ENCODE measurements at places on chromosomes 1 and 21.

GRCh38 chr1:43043695-43044094, 85.0 kb upstream of the SLC2A1 start:
- DNase-seq = peak; percentile 70

DNA sequence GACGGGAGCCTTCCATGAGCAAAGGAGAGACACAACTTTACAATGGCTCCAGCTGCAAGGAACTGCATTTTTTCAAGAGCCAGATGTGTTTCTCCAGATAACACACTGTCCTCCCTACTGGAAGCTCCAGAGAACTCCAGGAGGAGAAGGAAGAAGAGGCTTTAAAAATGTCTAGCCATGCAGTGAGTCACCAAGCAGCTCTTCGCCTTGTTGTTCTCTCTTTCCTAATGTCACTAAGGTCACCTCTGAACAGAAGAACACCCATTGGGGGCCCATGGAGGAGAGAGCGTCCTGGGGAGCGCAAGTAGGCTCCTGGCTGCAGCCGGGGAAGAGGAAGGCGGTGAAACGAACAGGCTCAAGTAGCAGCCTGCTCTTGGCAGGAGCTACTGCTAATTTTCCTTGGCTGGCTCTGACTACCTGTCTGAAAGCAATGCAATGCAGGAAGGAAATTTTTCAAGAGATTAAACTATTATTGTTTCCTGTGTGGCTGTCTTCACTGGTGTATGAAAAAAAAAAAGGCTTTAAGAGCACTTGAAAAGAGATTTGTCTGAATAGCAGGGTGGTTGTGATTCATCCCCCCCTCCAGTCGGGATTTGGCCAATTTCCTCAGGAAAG, 321.9 kb downstream of the SETD4 start:
- DNase-seq = peak; percentile 49

DNA sequence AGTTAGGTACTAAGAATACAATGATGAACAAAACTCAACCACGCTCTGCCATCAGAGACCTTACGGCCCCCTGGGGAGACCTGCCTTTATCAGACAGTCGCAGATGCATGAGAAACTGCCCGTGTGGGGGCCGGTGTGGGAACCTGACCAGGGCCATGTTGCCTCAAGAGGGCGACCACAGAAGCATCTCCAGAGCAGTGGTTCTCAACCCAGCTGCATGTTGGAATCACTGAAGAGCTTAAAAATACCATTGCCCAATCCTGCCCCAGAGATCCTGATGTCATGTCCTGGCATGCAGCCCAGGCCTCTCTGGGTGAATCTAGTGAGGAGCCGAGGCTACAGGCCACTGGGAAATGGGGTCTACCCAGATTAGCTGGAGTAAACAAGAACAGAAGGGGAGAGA, 108.7 kb downstream of the PRDM2 start:
- DNase-seq = peak; percentile 58

DNA sequence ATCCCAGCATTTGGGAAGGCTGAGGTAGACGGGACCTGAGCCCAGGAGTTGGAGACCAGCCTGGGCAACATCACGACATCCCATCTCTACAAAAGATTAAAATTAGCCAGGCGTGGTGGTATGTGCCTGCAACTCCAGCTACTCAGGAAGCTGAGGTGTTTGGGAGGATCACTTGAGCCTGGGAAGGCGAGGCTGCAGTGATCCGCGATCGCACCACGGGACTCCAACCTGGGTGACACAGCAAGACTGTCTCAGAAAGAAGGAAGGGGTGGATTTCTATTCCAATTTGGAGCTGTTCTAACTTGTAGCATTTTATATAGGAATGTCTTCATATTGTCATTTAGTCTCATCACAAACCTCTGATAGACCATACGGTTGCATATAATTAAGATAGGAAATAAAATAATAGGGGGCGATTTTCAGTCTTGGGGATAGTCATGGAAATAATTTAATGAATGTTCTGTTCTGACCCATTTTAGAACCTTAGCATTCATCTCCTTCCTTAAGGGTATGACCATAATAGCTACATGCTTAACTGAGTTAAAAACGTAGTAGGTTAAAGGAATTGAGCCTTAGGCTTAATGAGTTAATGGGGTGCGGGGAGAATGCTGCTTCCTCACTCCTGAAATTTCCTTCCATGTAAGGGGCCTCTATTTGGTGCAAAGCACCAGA, 93.1 kb downstream of the ADCY10 start:
- peak; percentile 67 for DNase-seq

DNA sequence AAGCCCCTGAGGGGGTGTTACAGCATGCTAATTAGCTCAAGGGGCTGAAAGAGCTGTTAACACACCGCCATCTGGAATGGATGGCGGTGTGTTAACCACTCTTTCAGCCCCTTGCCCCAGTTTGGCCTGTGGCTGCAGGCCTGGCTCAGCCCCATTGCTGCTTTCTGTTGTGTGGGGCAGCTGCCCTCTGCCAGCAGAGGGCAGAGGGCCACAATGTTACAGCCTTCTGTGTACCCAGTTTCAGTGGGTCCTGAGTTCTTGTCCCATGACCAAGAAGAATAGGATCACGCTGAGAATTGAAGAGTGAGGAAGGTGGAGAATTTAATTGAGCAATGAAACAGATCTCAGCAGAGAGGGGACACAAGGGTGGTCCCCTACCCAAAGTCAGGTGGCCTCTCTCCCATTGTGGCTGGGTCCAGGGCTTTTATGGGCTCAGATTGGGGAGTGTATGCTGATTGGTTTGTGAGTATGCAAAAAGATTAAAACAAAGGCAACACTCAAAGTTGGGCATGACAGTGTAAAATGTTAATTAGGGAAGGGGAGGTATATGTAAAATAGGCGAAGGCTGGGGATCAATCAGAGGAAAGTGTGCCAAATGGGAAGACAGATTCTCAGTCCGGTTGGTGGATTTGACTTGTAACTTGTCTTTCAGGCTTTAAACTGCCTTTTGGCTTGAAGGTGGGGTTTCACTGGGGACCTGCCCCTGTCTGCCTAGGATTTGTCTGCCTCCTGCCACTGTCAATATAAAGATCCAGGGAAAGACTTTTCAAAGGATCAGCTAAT, 142.2 kb downstream of the RABGAP1L start:
- DNase-seq = no peak

- no peak for DNase-seq
Measured at GRCh38 chr21:17636711-17637110, 24.0 kb upstream of the BTG3 start.

- no peak for DNase-seq
Measured at GRCh38 chr1:39086865-39087409, 60.8 kb downstream of the NDUFS5 start.

DNA sequence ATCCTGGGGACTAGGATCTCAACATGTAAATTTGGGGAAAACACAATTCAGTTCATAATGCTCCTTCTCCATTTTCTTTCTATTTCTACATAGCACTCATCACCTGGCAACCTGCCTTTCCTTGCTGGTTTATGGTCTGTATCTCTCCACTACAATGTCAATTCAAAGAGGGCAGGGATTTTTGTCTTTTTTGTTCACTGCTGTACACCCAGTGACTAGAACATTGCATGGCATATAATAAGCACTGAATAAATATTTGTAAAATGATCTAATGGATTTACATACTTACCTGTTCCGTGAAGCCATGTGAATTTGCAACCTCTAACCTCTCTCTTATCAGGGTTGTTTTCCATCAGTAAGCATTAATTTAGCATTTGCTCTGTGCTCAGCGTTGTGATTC, 27.4 kb upstream of the TBX15 start:
- no peak for DNase-seq

DNA sequence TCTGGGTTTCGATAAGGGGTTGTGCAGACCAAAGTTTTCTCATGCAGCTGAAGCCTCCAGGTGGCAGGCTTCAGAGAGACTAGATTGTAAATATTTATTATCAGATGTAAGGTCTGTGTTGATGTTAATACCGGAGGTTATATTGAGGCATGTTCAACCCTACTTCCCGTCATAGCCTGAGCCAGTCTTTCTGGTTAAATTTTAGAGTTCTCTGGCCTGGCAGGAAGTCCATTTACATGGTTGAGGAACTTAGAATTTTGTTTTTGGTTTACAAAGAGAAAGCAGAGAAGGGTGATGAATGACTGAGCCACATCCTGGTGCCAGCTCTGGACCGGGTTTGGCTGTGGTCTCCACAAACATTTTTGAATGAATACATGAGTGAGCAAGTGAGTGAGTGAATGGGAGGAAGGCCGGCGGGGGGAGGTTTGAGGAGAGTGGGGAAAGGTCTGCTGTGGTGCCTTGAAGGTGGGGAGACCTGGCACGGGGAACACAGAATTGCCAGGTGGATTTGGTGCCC, 218.5 kb downstream of the DISC1 start:
- no peak for DNase-seq

DNA sequence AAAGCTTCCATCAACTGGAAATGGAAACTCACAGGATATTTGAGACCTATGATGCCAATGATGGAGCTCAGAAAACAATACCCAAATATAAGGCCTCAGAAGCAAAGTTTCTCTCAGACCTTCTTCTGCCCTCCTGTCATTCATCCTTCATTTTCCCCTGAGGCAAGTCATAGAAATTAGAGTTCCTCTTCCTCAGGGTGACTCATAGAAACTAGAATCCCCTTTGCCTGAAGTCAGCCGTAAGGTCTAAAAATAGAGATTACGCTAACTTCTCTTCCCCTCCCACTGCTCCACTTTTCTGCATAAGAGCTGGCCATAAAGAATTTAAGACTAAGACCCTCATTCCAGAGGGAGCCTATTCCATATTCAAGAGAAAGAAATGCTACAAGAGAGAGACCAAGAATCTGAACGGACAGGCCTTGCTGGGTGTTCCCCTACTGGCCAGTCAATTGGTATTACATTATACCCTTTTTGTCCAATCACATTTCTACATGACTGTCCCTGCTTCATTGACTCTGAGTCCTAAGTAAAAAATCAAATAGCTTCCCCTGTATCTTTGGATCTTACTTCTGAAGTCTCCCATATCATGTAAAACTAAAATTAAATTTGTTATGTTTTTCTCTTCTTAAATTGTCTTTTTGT, 994.9 kb downstream of the ADGRL2 start:
- DNase-seq = peak; percentile 6

GRCh38 chr1:71311376-71311775, 230.5 kb upstream of the ZRANB2 start:
- no peak for DNase-seq

DNA sequence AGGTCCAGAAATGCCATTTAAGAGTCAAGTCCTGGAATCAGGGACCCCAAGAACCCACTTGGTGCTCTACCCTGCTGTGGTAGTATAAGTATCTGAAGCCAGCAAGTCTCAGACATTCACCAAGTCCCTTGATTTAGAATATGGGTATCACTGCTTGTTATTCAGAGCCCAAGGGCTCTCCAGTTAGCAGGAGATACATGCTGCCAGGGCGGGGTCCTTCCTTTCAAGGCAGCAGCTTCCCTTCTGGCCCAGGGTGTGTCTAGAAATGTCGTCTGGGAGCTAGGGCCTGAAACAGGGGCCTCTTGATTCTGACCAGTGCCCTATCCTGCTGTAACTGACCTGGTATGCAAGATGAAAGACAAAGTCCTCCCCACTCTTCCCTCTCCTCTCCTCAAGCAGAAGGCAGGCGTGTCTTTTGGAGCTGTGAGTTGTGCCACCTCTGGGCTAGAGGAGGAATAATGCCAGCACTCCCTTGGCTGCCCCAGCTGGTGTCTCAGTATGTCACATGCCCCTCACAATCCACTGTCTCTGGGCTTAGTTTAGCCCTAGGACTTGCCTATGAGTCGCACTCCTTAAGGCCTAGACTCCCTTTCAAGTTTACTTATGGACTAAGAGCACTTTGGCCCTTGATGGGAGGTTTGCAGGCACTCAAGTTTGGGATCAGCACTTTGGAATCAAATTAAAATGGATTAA, 200.2 kb downstream of the MRPL39 start:
- no peak for DNase-seq

DNA sequence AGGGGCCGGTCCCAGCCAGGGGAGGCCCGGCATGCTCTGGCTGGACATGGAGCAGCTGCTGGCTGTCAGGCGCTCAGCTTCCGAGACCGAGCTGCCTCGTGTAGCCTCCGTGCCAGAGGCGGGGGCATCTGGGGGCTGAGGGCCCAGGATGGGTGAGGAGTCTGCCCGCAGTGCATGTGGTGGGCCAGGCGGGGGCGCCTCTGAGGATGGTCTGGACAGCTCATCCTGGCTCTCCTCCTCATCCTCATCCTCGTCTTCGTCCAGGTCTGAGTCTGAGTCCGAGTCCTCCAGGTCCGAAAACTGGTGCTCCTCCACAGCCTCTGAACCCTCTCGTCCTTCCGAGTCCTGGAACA, 28.9 kb upstream of the EDN2 start:
- DNase-seq = no peak

GRCh38 chr1:96472471-96472870, 249.1 kb upstream of the PTBP2 start:
- peak; percentile 54 for DNase-seq

- no peak for DNase-seq
Measured at GRCh38 chr1:70360321-70360720, 5.8 kb upstream of the ANKRD13C start.

DNA sequence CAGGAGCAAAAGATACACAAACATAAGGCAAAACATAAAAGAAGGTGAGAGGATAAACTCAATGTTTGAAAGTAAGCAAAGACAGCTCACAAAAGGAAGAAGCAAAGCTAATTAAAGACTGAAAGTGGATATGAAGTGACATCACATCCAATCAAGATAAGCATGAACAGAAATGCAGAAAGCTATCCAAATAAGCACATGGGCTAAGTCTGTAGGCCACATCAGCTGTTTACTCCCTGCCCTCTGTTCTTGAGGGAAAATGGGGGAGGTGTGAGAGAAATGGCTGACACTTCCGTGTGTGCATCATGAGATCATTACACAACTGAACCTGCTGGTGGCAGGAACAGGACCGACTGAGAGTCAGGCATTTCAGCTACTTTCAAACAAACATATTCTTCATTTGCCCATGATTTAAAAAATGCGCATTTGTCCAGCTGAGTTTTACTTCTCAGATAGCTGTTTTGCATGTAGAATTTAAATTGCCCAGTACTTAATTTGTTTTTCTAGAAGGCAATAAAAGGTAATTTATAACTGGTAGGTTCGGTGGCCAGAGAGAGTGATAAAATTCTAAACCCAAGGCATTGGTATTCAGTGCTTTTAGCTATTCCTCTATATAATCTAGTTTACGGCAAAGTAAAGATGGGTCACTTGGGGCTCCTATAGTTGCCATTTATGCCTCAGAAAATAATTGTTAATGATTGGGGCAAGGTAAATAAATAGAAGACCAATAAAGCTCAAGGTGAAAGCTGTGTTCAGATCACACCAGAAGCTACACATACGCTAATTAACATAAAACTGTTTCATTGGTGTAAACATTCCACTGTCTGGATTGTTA, 27.2 kb upstream of the MAN1A2 start:
- peak; percentile 27 for DNase-seq

DNA sequence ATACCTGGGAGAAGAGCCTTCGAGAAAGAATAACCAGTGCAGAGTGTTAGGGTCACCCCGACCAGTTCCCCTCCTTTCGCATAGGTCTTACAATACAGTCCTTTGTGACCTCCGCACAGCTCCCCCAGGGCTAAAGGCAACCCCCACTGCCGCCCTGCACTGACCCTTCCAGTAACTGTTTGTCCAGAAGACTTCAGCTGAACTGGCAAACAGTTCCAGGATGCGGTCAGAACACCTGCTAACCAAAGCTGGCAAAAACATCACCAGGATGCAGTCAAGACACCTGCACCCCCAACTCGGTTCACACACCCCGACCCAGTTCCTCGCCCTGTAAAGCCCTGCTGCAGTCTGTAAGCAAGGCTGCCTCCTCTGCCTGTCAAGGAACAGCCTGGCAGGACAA, 6.4 kb upstream of the EVA1B start:
- no peak for DNase-seq

- DNase-seq = no peak
Measured at GRCh38 chr1:162385702-162386101, 4.2 kb downstream of the C1orf226 start.
